ENCODE measurements at places on chromosomes 4 and X.
A peak's percentile ranks its signal among the peaks of the same experiment; 100 is the strongest.

GRCh38 chrX:153640736-153641575 is 6.0 kb upstream of the DUSP9 start:
- DNase-seq = no peak

- no peak for DNase-seq
Observed at GRCh38 chr4:150491132-150492049, 90.6 kb upstream of the MAB21L2 start.

- DNase-seq = peak; percentile 18
Observed at GRCh38 chrX:13607996-13608365, 38.6 kb downstream of the EGFL6 start.

- DNase-seq = no peak
Observed at GRCh38 chr4:131547506-131547981, 1601.5 kb upstream of the PCDH10 start.

GRCh38 chr4:138052806-138053632 is 189.1 kb downstream of the SLC7A11 start:
- DNase-seq = no peak

- peak; percentile 14 for DNase-seq
Observed at GRCh38 chrX:140762061-140762460, 52.5 kb downstream of the LINC00632 start.

- no peak for DNase-seq
Observed at GRCh38 chr4:85779165-85779564, 304.2 kb downstream of the ARHGAP24 start.

- DNase-seq = peak; percentile 60
Observed at GRCh38 chr4:40228497-40229365, 31.9 kb downstream of the RHOH start.

GRCh38 chrX:9887659-9888297 is 79.4 kb upstream of the CLDN34 start:
- no peak for DNase-seq

DNA sequence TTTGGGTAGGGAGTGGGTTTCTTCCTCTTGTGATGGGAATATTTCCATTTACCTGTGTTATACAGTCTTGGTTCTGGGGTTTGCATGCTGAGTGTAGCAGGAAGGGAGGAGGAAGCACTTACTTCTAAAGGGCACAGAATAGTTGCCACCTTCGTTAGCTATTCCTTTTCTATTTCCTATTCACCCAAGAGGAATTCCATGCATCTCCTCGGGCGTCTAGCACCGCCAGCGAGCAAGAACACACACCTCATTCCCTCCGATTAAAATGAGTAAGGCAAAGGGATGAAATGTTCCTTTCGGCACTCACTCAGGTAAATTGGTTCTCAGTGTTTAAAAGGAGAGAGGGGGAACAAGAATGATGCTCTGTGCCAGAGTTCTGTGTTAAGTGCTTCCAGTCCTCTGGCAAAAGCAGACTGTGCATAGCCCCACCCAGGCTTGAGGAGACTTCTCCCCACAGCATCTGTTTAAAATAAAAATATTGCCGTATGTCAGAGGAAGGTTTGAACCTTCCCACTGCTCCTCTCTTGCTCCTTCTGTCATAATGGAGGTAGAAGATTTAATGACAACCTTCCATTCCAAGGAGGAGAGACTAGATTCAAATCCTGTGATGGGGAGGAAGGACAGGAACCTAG is 351.4 kb downstream of the PTTG2 start:
- DNase-seq = no peak

DNA sequence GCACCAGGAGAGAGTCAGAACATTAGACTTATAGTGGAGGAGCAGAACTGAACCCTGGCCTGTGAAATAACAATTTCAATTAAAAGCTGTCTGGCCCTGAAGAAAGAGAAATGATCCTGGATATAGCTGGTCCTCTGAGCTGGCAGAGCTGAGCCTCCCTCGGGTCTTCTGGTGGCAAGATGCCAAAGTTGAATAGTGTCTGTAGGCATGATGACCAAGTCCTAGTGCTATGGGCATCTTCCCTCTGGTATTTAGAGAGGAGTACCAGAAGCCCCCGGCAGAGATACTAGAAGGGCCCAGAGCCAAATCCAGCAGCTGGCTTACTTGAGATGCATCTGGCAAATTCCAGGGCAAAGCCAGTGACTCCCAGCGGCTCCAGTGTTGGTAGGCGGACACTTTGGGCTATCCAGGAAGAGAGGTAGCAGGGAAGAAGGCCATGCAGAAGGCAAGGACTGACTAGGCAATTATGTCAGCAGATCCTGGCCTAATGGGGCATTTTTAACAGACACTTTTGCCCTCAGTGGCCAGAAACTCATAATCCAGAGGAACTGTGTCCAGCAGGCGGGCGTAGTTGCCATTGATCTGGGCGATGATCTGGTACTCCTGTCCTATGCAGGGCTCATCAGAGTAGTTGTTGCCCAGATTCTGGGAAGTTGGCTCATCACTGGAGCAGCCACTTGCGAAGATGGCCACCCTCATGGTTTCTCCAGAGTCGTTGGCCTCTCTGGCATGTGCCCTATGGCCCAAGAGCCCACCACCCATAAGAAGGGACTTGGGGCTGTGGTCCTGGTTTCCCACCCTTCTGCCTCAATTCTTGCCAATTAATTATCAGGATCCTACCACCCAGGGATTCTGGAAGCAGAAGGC is 17.9 kb downstream of the VSIG4 start:
- DNase-seq = no peak

DNA sequence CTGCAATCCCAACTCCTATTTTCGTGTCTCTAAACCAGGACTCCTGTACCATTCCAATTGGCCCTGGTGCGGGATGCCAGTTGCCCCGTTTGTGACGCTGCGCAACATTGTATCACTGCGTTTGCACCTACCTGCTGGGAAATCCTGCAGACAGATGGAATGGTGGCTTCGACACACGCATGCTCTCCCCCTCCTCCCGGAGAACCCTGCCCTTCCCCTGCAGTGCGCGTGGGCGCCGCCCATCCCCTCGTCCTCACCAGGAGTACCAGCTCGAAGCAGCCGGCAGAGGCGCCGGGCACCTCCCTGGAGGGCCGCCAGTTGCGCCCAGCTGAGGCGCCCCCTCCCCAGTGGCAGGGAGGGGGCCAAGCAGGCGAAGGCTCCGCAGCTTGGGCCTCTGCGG is 1.4 kb downstream of the DGKK start:
- DNase-seq = no peak
